ENCODE measurements at places on chromosomes 11 and 22. TPM values are rescaled to one million over a fixed set of nuclear protein-coding genes. Genes with fewer than 3 reads are reported as not detected.

Gene OR56A1
- total RNA-seq: not detected

Gene MIF
- 242 TPM for total RNA-seq

Gene BTBD18
- total RNA-seq: not detected

Gene CRYBB1
- 0.66 TPM for total RNA-seq

Gene GAS2L1
- total RNA-seq: 22.4 TPM

Gene MAPK8IP1
- total RNA-seq: 4.6 TPM

Gene MPPED2
- total RNA-seq: 10.8 TPM

Gene MAJIN
- total RNA-seq: not detected

Gene SMTNL1
- total RNA-seq: not detected

Gene POTEH
- not detected for total RNA-seq

Gene LRRC75B
- 5.6 TPM for total RNA-seq

GRCh38 chr22:46135611-46136485 lies 14.5 kb upstream of the PPARA start:
- peak overlapping the region; percentile 27 for H3K27ac ChIP-seq
- no peaks in the 10 kb centered on the region for H3K36me3 ChIP-seq
- H3K4me3 ChIP-seq: no peak overlapping the region
- DNase-seq: no peak
- peaks cover 20% of the 10 kb centered on the region for H3K4me1 ChIP-seq

GRCh38 chr22:48511211-48511610 lies 1316.5 kb downstream of the BRD1 start:
- no peak overlapping the region for H3K27ac ChIP-seq
- H3K4me1 ChIP-seq: no peaks in the 10 kb centered on the region
- no peak overlapping the region for H3K4me3 ChIP-seq
- DNase-seq: no peak
- peaks cover 45% of the 10 kb centered on the region for H3K27me3 ChIP-seq

DNA sequence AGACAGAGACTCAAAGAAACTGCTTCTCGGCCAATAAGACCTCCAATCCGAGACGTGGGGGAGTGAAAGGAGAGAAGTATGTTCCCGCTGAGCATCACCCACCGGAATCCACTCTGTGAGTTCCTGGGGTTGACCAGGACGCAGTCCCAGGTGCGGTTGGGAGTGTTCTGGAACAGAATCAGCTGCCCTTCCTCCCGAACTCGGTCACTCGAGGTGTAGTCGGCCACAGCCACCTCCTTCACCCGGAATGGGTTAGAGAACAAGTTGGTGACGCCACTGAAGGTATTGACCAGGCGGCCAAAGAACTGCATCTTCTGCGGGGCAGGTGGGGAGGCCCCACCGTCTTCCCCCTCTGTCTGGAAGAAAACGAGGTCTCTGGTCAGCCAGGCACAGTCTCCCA lies 12.5 kb downstream of the PLA2G6 start:
- no peak overlapping the region for H3K4me3 ChIP-seq
- peaks cover 56% of the 10 kb centered on the region for H3K4me1 ChIP-seq
- H3K27me3 ChIP-seq: no peaks in the 10 kb centered on the region
- peaks cover 10% of the 10 kb centered on the region for H3K36me3 ChIP-seq

DNA sequence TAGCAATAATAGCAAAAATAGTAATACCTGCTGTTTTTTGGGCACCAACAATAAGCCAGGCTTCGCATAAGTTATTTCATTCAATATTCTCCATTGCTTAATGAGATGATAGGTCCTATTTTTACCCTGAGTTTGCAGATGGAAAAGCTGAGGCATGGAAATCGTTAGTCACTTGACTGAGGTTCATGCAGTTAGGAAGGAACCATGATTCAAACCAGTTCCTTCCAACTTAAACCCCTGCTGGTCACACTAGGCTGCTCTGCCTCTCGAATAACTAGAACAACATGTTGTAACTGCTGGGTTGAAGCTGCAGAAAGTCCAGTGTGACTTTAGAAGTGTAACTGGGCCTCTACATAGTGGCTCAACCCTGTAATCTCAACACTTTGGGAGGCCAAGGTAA lies 69.3 kb downstream of the SEZ6L start:
- no peaks in the 10 kb centered on the region for H3K4me1 ChIP-seq
- no peak overlapping the region for H3K4me3 ChIP-seq
- H3K27me3 ChIP-seq: peaks cover 90% of the 10 kb centered on the region
- DNase-seq: no peak
- no peaks in the 10 kb centered on the region for H3K36me3 ChIP-seq

DNA sequence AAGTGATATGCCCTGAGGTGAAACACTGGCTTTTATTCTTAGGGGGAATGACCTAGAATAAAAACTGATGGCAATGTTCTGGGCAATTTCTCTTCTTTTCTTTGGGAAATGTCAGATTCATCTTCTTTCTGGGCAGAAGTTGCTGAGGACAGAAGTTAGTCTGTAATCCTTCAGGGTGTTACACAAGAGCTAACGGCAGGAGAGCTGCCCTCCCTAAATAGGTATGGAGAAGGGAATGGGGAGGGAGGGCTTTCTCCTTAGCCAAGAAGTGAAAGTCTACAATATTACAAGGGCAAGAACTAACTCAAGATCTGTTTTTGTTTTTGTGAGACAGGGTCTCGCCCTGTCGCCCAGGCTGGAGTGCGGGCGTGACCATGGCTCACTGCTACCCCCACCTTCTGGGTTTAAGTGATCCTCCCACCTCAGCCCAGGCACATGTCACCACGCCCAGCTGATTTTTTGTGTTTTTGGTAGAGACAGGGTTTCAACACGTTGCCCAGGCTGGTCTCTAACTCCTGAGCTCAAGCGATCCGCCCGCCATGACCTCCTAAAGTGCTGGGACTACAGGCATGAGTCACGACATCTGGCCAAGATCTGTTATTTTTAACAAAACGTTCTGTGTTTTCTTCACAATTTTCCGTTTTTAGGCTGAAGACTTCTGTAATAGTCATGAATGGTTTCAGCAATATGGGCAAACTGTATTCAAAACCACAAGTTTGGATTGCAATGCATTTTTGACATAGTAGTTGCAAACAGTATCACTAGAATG lies 7.2 kb downstream of the PIWIL4 start:
- no peaks in the 10 kb centered on the region for H3K36me3 ChIP-seq
- no peak for DNase-seq
- no peak overlapping the region for H3K4me3 ChIP-seq
- H3K27ac ChIP-seq: no peak overlapping the region

GRCh38 chr11:97351939-97352338 lies 962.1 kb downstream of the JRKL start:
- H3K27ac ChIP-seq: no peak overlapping the region
- no peaks in the 10 kb centered on the region for H3K36me3 ChIP-seq
- H3K27me3 ChIP-seq: no peaks in the 10 kb centered on the region
- H3K4me3 ChIP-seq: no peak overlapping the region
- DNase-seq: no peak
- no peaks in the 10 kb centered on the region for H3K4me1 ChIP-seq

GRCh38 chr11:26761361-26761809 lies 39.5 kb upstream of the SLC5A12 start:
- H3K27me3 ChIP-seq: no peaks in the 10 kb centered on the region
- no peaks in the 10 kb centered on the region for H3K36me3 ChIP-seq
- peaks cover 4% of the 10 kb centered on the region for H3K4me1 ChIP-seq
- no peak overlapping the region for H3K27ac ChIP-seq

- no peak within 1 kb of the TSS for H3K4me3 ChIP-seq
- DNase-seq: no peak
- no peaks in the 10 kb centered on the region for H3K4me1 ChIP-seq
- no peak within 1 kb of the TSS for H3K27ac ChIP-seq
- H3K36me3 ChIP-seq: no peaks in the 10 kb centered on the region
Measured at GRCh38 chr11:18172666-18173065, at the start of gene MRGPRX4. MRGPRX4 (plus strand) TSS chr11:18172837; CDS start chr11:18173257, 420 bp downstream.

GRCh38 chr11:64234647-64235379 lies 429 bp downstream of the VEGFB start:
- H3K27me3 ChIP-seq: no peaks in the 10 kb centered on the region
- H3K36me3 ChIP-seq: peaks cover 20% of the 10 kb centered on the region
- peak overlapping the region; percentile 85 for H3K4me3 ChIP-seq
- peak; percentile 57 for DNase-seq

DNA sequence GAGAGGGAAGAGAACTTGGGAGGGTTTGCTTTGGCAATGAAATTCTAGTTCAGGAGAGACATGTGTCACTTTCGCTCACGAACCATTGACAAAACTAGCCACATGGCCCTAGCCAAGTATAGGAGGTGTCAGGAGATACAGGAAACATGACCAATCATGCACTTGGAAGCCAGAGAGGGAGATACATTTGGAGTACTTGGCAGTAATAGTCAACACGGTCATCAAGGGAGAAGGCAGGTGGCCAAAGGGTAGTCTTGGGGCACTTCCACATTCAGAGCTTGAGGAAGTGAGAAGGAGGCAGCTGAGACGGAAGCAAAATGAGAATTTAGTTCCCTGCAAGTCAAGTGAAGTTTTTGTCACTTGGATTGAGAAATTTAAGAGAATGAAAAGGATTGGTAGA lies 26.4 kb upstream of the KIRREL3 start:
- H3K27me3 ChIP-seq: peaks cover 47% of the 10 kb centered on the region
- no peaks in the 10 kb centered on the region for H3K4me1 ChIP-seq
- DNase-seq: no peak
- H3K4me3 ChIP-seq: no peak overlapping the region
- no peak overlapping the region for H3K27ac ChIP-seq

- DNase-seq: peak; percentile 29
- peak overlapping the region; percentile 93 for H3K4me3 ChIP-seq
- peaks cover 70% of the 10 kb centered on the region for H3K4me1 ChIP-seq
- peaks cover 24% of the 10 kb centered on the region for H3K36me3 ChIP-seq
Measured at GRCh38 chr22:19430890-19431541, 517 bp downstream of the HIRA start.

DNA sequence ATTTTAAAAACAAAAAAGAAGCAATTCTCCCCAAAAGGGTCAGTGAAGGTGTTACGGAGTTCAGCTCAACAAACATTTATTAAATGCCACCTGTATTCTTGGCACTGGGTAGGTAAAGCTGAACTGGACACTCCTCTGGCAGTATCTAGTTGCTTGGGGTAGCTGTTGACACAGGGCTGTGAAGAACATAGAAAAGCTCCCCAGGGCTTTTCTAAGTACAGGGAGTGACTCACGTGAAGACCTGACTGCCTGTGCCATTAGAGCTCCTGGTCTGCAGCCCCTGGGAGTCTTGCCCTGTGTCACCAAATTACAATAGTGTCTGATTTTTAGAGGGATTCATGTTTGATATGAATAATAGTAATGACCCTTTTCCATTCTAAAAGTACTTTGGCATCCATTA lies 43.6 kb downstream of the COA4 start:
- H3K4me1 ChIP-seq: peaks cover 1% of the 10 kb centered on the region
- no peaks in the 10 kb centered on the region for H3K27me3 ChIP-seq
- H3K4me3 ChIP-seq: no peak overlapping the region

GRCh38 chr11:110795112-110795624 lies 82.9 kb upstream of the ARHGAP20 start:
- no peak overlapping the region for H3K27ac ChIP-seq
- no peaks in the 10 kb centered on the region for H3K27me3 ChIP-seq
- H3K4me3 ChIP-seq: no peak overlapping the region
- no peaks in the 10 kb centered on the region for H3K4me1 ChIP-seq
- DNase-seq: no peak

DNA sequence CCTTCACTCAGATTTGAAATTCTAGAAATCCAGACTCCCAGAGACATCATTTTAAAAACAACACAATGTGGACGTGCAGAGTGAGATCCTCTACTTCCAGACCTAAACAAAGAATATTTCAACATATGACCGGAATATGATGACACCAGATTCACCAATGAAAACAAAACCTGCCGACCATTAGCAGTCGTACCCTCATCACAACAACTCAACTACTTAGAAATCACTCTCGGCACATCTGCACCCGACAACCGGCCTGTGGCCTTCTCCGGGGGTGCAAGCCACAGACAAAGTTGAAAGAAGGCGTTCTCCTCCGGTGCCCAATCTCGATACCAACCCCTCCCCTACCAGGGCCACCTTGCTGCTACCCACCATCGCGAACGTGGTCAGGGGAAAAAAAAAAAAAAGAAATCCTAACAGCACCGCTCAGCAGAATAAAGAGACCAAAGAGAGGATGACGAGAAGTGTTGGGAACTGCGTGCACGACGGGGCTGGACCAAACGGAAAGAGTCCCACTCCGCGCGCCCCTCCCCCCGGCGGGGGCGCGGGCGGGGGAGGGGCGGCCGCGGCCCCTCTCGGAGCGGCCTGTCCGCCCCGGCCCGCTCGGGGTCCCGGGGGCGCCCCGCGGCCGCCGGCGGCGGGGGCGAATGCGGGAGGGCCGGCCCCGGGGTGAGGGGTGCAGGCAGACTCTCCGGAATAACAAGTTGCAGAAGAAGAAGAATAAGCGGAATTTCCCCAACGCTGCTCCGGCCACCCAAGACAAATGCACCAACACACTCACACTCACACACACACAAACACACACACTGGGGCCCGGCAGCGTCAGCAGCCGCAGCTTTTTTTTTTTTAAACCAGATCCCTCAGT lies 1.7 kb downstream of the PHF21A start:
- DNase-seq: peak; percentile 35
- H3K36me3 ChIP-seq: no peaks in the 10 kb centered on the region
- peaks cover 72% of the 10 kb centered on the region for H3K4me1 ChIP-seq
- peak overlapping the region; percentile 97 for H3K27ac ChIP-seq
- no peaks in the 10 kb centered on the region for H3K27me3 ChIP-seq

DNA sequence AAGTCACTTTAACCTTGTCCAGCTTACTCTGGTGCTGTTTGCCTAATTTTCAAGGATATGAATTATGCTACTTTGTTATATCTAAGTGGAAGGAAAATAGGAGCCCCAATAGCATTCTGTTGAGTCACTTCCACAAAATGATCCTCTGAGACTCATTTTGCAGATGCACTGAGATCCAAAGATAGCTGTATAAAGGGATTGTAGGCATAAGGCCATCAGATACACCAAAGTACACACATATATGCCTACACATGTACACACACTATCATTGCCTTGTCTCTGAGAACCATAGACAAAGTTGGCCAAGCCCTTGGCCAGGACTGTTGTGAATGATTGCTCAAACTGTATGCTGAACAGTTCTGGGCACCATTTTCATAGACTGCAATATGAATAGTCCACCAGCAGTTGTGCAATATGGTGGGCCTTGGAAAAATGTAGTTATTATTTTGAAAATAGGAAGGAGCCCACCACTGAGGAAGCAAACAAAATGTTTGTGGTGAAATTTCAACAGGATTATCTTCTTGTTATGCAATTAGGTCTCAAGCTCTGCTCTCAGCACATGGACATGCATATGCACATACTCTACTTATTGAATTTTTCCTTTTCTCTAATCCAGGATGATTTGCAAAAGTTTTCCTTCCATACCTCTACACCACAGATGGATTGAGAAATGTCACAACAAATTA lies 186.0 kb upstream of the CTSC start:
- H3K36me3 ChIP-seq: no peaks in the 10 kb centered on the region
- DNase-seq: no peak
- no peaks in the 10 kb centered on the region for H3K4me1 ChIP-seq
- H3K27me3 ChIP-seq: no peaks in the 10 kb centered on the region
- H3K27ac ChIP-seq: no peak overlapping the region

GRCh38 chr11:67522844-67523555 lies at the start of gene CABP2:
CABP2 (minus strand) TSS chr11:67523446; CDS start chr11:67523326, 120 bp downstream.
- H3K4me3 ChIP-seq: no peak within 1 kb of the TSS
- DNase-seq: no peak
- no peak within 1 kb of the TSS for H3K27ac ChIP-seq
- H3K4me1 ChIP-seq: no peaks in the 10 kb centered on the region
- no peaks in the 10 kb centered on the region for H3K36me3 ChIP-seq

- H3K4me1 ChIP-seq: no peaks in the 10 kb centered on the region
- H3K4me3 ChIP-seq: no peak overlapping the region
- H3K27ac ChIP-seq: no peak overlapping the region
- no peaks in the 10 kb centered on the region for H3K36me3 ChIP-seq
- H3K27me3 ChIP-seq: peaks cover 63% of the 10 kb centered on the region
Measured at GRCh38 chr22:49534386-49534785, 293.3 kb downstream of the BRD1 start.
